ENCODE measurements at places on chromosomes 12 and 14. TPM values are rescaled to one million over a fixed set of nuclear protein-coding genes. Genes with fewer than 3 reads are reported as not detected.

DNA sequence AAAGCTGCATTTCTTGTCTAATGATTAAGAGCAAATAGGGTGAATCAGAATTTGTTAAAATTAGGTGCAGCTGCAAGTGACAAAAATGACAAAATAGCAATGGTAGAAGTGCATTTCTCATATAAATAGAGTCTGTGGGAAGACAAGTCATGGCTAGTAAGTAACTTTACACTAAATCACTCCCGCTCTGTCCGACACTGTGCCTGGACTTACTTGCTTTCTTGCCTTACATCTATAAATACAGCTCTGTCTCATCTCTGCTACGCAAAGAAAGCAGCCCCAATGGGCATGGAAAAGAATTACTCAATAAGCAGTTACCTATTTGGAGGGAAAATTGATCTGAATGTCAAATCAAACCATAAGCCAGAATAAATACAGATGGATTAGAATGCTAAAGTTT, 245.4 kb upstream of the KRR1 start:
- no peak for DNase-seq

- DNase-seq = peak; percentile 80
These were observed 430.0 kb downstream of the ETNK1 start for GRCh38 chr12:23055004-23055403.

DNA sequence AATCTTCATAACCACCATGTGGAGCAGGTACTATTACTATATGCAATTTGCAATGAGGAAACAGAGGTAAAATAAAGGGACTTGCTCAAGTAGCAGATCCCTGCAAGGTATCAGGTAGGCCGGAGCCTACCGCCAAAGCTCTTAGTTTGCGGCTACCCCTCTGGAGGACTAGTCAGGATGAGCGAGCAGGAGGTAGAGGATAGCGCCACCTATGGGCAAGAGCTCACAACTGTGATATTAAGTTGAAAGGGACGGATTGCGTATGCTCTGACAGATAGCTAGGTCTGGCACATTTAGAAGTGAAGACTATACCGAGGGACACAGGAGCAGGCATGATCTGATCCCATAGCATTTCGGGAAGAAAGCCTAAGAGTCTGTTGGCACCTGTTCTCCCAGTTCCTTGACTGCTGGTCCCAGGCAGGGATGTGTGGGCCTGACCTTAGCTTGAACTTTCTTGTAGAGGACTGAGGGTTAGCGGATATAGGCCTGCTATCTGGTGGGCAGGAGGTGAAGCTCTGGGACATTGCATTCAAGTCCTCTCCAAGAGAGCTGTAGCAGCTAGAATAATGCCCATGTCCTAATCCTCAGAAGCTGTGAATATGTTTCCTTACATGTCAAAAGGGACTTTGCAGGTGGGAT, 48.0 kb downstream of the SLC17A8 start:
- DNase-seq = peak; percentile 95

DNA sequence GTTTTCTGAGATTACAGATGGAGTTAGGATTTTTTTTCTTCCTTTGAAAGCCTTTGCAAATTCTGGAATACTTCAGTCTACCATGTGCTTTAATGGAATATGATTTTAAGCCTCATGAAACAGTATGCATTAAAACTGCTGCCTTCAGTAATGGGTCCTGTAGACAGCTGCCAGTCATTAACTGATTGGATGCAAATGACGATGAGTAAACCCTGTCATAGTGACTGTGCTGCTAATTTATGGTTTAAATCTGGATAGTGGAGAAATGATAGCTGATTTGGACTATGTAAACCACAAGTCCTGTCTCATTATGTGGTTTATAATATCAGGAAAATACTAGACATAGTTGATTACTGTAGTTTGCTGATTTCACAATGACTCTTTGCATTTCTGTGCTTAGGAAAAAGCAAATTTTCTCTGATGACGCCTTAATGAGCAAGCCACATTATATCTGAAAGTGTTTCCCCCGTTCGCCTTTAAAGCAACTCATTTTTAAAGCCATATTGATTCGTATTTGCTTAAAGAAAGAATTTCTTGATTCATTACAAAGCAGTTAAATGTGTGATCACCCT, 217.6 kb downstream of the TMTC2 start:
- DNase-seq = no peak

DNA sequence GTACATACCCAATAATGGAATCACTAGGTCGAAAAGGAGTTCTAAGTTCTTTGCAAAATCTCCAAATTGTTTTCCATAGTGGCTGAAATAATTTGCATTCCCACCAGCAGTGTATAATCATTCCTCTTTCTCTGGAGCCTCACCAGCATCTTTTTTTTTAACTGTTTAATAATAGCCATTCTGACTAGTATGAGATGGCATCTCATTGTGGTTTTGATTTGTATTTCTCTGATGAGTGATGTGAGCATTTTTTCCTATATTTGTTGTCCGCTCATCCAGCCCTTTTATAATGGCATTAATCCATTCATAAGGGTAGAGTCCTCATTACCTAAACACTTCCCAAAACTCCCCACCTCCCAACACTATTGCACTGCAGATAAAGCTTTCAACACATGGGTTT, 278.3 kb downstream of the SEC23A start:
- no peak for DNase-seq

DNA sequence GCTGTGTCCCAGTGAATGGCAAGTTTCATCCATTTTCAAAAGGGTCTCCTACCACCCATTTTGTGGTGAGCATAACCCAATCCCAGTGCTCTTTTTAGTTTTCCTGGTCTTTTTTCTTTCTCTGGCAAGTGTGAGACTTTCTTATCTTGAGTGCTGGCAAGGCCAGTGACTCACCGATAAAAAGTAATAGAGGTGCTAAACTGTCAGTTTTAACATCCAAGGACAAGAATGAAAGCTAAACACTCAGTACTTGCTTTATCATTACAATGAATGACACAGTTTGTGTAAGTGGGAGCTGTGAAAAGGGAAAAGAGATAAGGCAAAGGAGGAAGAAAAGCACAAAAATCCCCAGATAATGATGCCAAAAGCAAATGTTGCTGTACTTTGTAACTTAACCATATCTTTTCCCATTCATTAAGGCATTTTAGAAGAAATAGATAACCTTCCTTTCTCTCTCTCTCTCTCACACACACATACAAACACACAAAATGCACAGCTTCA, 4.9 kb upstream of the LRIG3 start:
- DNase-seq = no peak

DNA sequence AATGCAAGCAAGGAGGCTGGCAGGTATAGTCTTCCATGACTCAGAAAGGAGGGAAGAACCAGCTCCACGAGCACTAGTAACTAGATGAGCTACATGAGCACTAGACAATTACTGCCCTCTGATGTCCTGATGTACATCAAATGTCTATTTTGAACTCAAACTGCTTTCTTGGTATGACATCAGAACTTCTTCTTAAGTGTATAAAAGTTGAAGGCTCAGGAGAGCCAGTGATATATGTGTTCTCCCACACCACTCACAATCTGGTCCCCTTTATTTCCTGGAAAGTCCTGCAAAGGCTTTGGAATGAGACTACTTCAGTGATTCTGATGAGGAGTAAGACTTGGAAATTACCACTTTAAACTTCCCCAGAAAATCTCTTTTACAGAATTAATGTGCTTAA, 18.5 kb upstream of the DHRS7 start:
- no peak for DNase-seq

DNA sequence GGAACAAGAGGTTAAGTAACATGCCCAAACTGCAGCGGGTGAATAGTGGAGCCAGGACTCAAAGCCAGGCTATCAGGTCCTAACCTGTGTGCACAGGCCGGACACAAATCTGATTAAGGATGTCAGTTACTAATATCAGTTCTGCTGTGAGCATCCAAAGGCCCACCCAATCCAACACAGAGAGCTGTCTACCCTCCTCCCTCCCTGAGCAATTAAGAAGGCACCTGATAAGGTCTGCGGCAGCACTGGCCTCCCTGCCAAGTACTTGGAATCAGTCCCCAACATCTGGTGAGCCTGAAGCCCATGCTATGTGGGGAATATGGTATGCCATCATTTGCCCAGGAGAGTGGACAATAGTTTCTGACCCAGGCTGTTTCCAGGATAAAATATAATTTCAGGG, 3.9 kb downstream of the HEBP1 start:
- DNase-seq = no peak

Gene OS9
- 79.7 TPM for total RNA-seq

Gene APOF
- not detected for total RNA-seq

Gene EFS
- 18.9 TPM for total RNA-seq

Data from GM23338 (cell line).